ENCODE measurements at places on chromosomes 12 and 14.

DNA sequence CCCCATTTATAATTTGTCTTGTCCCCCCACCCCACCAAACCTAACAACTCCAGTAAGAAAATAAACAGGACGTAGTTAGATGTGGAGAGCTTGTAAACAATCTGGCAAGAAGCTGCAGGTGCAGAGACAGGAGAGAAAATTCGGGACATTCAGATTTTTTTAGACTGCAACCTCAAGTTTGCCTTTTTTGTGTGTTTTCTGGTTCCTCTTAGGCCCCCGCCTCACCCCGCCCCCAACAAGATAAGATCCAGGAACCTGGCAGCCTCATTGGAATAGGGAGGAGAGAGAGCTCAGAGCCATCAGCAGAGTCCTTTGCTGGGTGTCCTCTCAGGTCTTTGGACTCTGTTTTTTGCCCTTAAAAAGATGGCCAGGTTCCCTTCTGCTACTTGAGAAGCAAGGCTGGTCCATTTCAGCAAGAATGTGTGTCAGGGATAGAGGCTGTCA lies 2.9 kb downstream of the HOXC10 start:
- no peak for DNase-seq

GRCh38 chr12:69833696-69834095 lies 8.7 kb downstream of the MYRFL start:
- DNase-seq = no peak

DNA sequence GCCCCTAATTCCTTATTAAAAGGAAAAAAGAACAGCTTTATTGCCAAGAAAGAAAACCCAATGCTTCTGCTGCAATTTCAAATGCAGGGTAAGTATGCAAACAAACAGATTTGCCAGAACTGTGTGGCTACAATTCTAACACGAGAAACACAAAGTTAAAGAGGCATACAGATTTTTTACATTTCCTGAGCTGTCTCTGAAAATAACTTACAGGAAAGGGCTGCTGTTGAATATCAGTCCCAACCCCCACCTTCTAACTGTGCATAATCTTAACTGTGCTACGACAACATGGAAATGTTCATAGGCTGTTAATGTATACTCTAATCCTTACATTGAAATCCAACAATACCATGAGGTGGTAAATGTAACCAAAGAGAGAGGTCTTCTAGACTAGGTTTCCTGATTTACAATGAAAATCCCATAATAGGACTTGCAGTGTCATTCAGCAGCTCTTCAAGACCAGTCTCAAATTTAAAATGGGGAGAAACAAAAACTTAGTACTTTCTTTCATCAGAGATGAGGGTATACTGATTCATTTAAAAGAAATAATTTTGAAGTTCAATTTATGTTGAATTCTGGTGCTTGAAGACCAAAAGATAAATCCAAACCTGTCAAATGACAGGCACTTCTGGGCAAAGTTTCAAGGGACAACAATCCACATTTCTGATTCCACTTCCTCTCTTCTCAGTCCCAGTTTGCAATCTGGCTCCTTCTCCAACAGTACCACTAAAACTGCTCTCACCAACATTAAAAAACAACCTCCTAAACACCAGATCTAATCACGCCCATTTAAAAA lies 14.4 kb downstream of the FGD6 start:
- DNase-seq = no peak

DNA sequence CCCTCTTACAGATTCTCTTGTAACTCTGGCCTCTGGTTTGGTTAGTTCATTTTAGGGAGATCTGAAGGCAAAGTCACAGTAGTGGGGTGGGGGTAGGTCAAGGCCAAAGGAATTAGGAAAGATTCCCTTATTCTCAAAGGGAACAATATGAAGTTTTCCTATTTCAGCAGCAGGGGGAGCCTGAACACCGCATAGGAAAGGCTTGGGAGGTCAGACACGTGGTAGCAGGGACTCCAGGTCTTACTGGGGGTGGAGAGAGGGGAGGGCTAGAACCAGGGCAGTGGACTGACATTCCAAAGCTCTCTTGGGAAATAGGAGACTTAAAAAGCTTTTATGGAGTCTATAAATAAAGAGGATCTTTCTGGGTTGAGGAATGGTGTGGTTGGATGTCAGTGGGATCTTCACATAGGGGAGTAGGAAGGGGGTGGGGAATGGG lies 1.3 kb downstream of the ZC3H10 start:
- no peak for DNase-seq

GRCh38 chr14:69615496-69616407 lies 4.4 kb downstream of the SUSD6 start:
- DNase-seq = no peak

DNA sequence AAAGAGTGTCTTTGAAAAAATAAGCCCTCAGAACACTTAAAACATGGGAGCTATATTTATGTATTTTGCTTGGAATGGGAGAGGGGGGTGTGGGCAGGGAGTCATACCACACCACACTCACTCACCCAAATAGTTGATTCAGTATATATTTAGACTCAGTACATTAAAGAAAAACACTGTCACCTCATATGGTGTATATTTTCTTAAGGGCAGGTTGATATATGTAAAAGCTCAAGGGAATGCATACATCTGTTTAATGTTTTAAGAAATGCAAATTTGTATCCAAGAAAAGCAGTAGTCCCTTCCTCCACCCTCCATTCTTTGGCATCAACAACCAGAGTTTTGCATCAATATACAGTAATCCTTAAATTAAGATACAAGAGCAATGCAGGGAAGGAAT lies 1.4 kb downstream of the NFYB start:
- no peak for DNase-seq

GRCh38 chr12:112170971-112171596 lies 45.7 kb downstream of the TRAFD1 start:
- DNase-seq = no peak

GRCh38 chr12:130253866-130254265 lies 83.8 kb upstream of the PIWIL1 start:
- no peak for DNase-seq

- DNase-seq = no peak
Observed at GRCh38 chr12:42296503-42297109, 29.3 kb downstream of the ZCRB1 start.

- no peak for DNase-seq
Observed at GRCh38 chr14:70392676-70393075, 24.2 kb downstream of the SYNJ2BP start.

GRCh38 chr12:30936036-30936435 lies 9.5 kb downstream of the TSPAN11 start:
- DNase-seq = no peak

DNA sequence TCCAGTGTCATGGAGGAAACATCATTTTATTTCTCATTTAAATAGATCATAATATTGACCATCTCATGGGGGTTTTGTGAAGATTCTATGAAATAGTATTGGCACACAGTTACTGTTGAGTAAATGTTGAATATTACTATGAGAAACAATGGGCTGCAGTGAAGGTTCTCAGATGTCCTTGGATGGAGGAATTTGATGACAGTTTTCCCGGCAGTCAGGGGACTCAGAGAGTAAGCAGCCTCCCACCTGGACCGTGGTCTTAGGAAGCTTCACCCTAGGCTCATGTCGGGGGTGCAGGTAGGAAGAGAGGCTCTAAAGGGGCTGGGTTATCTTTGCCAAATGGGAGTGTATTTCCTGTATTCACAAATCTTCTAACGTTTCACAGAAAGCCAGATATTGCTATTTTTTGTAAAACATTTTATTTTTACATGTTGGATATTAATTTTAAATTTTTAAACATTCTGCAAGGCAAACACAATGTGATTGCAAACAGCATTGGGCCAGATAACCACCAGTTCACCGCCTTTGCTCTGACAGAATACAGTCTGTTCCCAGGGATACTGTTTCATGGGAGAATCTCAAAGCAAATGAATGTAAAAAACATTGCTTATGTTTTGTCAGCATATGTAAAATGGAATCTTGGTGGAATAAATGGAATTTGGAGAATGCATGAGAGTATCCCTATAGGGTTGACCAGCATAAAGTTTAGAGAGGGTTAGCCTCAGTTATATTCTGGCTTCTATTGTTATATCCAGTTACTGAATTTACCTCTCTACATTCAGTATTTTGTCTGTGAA lies 380.8 kb upstream of the TMEM132C start:
- DNase-seq = no peak

All from cortex of kidney (tissue), 1 donor.